HuH-7 (cell line): ENCODE measurements at places on chromosomes 12 and 14.
A peak's percentile ranks its signal among the peaks of the same experiment; 100 is the strongest.

GRCh38 chr12:3913278-3913677, 40.1 kb upstream of the PARP11 start:
- DNase-seq = no peak

GRCh38 chr14:76277586-76278130, 98.3 kb upstream of the ESRRB start:
- DNase-seq = no peak

DNA sequence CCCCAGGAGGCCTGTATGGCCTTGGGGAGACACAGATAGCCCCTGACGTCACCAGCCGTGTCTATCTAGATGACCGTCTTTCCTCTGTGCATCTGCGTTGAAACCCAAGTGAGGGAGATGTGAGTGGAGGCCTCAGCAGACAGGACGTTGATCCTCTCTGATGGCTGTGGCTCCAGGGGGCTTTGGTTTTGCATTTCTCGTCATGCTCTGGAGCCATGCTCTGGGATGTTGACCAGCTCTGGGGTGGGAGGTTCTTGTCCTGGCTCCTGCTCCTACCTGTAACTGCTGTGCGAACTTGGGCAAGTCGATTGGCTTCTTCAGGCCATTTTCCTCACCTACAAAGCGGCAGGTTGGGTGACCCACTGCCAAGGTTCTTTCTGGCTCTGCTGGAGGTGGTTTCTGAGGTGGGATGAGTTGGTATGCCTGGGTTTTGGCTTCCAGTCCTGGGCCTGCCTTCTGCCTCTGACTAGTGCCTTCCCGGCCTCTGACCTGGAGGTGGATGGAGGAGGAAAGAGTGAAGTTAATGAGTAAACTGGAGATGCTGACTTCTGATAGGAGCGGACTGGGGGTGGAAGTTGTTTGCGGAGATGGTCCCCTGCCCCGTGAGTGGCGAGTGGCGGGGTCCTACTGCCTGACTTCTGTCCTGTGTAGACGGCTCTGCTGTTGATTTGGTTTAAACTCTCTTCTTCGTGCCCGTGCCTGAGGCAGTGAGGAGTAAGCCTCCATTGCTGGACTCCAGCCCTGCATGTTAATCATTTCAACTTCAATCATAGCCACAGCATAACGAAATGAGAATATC, 8.4 kb downstream of the TSPAN9 start:
- peak; percentile 84 for DNase-seq

DNA sequence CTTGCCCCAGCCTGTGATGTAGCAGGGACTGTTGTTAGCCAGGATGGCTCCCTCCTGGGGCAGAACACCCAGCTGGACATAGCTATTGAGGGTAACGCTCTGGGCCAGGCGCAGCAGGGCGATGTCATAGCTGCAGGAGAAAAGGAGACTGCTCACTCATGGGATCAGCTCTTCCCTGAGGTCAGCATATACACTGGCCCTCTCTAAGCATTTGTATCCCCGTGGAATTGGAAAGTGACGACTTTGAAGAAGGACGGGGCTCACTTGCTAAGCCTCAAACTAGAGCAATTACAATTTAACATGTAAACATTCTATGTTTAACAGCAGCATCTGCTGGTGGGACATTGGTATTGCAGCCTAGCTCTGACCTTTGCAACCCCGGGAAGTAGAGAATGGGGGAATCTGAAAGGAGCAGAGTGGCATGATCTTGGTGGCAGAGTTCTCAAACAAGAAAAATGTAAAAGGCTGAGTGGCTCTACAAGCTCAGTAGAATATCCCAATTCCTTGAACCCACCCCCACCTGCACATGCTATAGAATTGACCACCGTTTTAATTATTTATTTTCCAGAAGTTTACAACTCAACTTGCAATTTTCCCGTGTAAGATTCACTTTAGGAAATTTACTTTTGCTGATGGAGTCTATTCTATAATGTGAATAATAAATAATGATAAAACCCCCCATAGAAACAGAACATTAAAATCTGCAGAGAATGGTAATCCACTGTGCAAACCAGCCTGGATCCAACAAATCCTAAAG, 5.0 kb downstream of the CELA1 start:
- peak; percentile 86 for DNase-seq
